ENCODE measurements at places on chromosomes 13 and 19. TPM values are rescaled to one million over a fixed set of nuclear protein-coding genes. Genes with fewer than 3 reads are reported as not detected.

Gene ZNF578
- 1.5 TPM for total RNA-seq

Gene ZNF563
- total RNA-seq, result 1.7 TPM

Gene NLRP5
- total RNA-seq, result not detected

GRCh38 chr13:27166313-27166712 is 5.3 kb downstream of the USP12 start:
- peaks cover 54% of the 10 kb centered on the region for H3K4me1 ChIP-seq
- no peaks in the 10 kb centered on the region for H3K27me3 ChIP-seq
- H3K4me3 ChIP-seq, result no peak overlapping the region
- no peaks in the 10 kb centered on the region for H3K36me3 ChIP-seq
- no peak for DNase-seq

DNA sequence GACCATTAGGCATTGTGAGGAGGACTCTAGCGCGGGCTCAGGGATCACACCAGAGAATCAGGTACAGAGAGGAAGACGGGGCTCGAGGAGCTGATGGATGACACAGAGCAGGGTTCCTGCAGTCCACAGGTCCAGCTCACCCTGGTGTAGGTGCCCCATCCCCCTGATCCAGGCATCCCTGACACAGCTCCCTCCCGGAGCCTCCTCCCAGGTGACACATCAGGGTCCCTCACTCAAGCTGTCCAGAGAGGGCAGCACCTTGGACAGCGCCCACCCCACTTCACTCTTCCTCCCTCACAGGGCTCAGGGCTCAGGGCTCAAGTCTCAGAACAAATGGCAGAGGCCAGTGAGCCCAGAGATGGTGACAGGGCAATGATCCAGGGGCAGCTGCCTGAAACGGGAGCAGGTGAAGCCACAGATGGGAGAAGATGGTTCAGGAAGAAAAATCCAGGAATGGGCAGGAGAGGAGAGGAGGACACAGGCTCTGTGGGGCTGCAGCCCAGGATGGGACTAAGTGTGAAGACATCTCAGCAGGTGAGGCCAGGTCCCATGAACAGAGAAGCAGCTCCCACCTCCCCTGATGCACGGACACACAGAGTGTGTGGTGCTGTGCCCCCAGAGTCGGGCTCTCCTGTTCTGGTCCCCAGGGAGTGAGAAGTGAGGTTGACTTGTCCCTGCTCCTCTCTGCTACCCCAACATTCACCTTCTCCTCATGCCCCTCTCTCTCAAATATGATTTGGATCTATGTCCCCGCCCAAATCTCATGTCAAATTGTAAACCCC is 2.8 kb upstream of the CEACAM5 start:
- no peaks in the 10 kb centered on the region for H3K36me3 ChIP-seq
- H3K27me3 ChIP-seq, result peaks cover 16% of the 10 kb centered on the region
- no peak overlapping the region for H3K4me3 ChIP-seq
- H3K4me1 ChIP-seq, result peaks cover 12% of the 10 kb centered on the region
- no peak overlapping the region for H3K27ac ChIP-seq

DNA sequence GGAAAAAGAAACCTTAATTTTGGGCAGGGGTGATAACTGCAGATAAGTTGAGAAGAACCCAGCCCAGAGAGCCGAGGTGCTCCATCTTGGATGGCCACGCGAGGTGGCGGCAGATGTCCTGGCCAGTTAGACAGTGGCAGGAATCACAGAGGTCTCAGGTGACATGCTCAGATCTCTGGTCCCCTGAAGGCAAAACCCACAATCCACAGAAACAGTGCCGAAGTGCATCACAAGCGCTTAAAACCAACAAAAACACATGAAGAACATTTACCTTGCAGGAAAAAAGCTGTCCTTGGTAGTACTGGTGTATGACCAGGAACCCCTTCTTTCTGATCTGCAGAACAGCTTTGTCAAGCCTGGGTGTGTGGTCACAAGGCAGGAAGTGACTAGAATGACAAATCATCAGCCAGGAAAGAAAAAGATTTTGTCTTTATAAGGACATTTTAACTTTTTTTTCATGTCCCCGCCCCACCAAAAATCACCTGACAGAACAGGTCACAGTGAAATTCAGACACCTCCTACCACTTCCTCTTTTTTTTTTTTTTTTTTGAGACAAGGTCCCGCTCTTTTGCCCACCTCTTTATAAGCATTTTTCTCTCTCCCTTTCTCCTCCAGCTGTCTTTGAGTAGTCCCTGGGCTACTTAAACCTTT is at the start of gene LCP1:
TSS of gene LCP1 (minus strand) at position 338 of the 651 bp plus-strand sequence. CDS start 22,515 bp downstream, outside the sequence.
- no peaks in the 10 kb centered on the region for H3K4me1 ChIP-seq
- H3K36me3 ChIP-seq, result no peaks in the 10 kb centered on the region
- H3K27ac ChIP-seq, result no peak within 1 kb of the TSS
- peaks cover 2% of the 10 kb centered on the region for H3K27me3 ChIP-seq
- DNase-seq, result no peak

DNA sequence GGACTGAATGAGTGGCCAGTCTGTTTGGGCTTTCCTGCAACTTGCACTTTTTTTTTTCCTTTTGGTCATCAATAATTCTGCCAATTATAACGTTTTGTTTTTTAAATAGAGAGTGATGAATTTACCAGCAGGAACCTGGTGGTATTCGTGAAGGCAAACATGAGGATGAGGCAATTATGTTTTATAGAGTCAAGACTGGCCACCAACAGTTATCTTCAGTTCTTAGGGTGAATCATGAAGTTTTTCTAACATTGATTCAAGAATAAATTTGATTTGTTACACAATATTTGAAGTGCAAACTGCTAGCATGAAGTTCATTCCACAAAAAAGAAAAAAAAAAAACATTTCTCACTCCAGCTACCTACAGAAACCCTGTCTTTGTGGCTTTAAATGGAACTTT is 244.5 kb downstream of the SPRY2 start:
- no peak for DNase-seq
- H3K27ac ChIP-seq, result no peak overlapping the region
- peaks cover 2% of the 10 kb centered on the region for H3K27me3 ChIP-seq
- peaks cover 12% of the 10 kb centered on the region for H3K4me1 ChIP-seq
- no peaks in the 10 kb centered on the region for H3K36me3 ChIP-seq

DNA sequence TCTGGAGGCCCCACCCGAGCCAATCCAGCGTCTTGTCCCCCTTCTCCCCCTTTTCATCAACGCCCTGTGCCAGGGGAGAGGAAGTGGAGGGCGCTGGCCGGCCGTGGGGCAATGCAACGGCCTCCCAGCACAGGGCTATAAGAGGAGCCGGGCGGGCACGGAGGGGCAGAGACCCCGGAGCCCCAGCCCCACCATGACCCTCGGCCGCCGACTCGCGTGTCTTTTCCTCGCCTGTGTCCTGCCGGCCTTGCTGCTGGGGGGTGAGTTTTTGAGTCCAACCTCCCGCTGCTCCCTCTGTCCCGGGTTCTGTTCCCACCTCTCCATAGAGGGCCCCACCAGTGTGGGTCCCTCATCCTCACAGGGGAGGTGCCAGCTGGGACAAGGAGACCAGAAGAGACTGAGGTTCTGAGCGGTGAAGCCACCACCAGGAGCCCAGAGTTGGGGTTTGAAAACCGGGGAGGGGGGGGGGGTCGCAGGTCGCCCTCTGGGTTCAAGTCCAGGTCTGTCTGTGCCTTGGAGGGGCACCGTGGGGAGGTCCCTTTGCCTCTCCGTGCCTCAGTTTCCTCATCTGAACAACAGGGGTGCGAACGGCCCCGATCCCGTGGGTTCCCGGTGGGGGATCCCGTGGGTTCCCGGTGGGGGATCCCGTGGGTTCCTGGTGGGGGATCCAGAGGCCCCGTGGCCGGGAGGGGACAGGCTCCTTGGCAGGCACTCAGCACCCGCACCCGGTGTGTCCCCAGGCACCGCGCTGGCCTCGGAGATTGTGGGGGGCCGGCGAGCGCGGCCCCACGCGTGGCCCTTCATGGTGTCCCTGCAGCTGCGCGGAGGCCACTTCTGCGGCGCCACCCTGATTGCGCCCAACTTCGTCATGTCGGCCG is at the start of gene ELANE:
TSS of gene ELANE (plus strand) at position 168 of the 878 bp plus-strand sequence. CDS start at position 194, 26 bp downstream.
- H3K27ac ChIP-seq, result no peak within 1 kb of the TSS
- peaks cover under 1% of the 10 kb centered on the region for H3K27me3 ChIP-seq
- no peak within 1 kb of the TSS for H3K4me3 ChIP-seq
- H3K36me3 ChIP-seq, result no peaks in the 10 kb centered on the region

GRCh38 chr13:73520566-73521289 is 461.9 kb downstream of the KLF5 start:
- H3K27me3 ChIP-seq, result peaks cover 2% of the 10 kb centered on the region
- DNase-seq, result no peak
- H3K27ac ChIP-seq, result peak overlapping the region; percentile 14
- peaks cover 23% of the 10 kb centered on the region for H3K4me1 ChIP-seq
- H3K4me3 ChIP-seq, result peak overlapping the region; percentile 79
- H3K36me3 ChIP-seq, result no peaks in the 10 kb centered on the region

Gene IFNL2
- total RNA-seq, result not detected

DNA sequence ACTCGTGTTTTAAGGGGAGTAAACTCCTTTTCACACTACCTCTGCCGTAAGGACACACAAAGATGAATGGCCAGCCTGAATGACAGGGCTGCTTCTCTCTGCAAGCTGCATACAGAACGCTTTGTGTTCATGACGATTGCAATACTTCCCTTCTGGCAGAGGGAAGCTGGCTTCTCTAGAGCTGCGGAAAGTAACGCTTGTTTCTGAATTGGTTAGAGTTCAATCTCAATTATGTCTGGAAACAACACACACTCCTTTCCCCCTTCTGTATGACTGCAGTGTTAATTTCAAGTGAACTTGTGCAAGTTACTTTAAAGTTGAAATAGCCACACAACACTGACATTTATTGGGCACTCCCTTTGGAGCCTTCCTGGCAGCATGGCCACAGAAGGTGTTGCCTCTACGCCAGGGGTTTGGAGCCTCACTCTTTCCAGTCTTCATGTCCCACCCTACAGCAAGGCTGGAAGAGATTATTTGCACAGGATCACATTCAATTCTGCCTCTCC is 242.6 kb downstream of the NDFIP2 start:
- H3K36me3 ChIP-seq, result no peaks in the 10 kb centered on the region
- DNase-seq, result no peak
- no peak overlapping the region for H3K27ac ChIP-seq
- no peak overlapping the region for H3K4me3 ChIP-seq
- 0 out of 2 replicates have a peak, but pooled peaks cover 2% of the 10 kb centered on the region for H3K27me3 ChIP-seq

DNA sequence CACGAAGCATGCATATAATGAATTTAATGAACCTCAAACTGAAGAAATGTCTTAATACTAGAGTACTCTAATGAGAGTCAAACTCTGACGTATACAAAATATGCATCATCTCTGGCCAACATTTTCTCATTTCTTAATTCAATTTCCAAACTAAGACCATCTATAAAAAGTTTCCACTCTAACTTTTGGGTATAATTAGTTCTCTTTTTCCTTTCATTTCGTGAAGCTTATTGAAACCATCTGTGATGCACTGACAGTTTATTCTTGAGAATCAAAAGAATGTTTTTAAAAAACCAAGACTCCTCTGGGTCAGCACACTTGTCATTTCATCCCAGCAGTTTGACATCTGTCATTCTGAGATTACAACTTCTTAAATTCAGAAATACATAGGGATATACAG is 90.0 kb downstream of the CAB39L start:
- H3K36me3 ChIP-seq, result peaks cover 6% of the 10 kb centered on the region
- H3K4me1 ChIP-seq, result peaks cover 75% of the 10 kb centered on the region
- peak overlapping the region; percentile 21 for H3K4me3 ChIP-seq
- DNase-seq, result no peak
- no peaks in the 10 kb centered on the region for H3K27me3 ChIP-seq
- H3K27ac ChIP-seq, result peak overlapping the region; percentile 34

DNA sequence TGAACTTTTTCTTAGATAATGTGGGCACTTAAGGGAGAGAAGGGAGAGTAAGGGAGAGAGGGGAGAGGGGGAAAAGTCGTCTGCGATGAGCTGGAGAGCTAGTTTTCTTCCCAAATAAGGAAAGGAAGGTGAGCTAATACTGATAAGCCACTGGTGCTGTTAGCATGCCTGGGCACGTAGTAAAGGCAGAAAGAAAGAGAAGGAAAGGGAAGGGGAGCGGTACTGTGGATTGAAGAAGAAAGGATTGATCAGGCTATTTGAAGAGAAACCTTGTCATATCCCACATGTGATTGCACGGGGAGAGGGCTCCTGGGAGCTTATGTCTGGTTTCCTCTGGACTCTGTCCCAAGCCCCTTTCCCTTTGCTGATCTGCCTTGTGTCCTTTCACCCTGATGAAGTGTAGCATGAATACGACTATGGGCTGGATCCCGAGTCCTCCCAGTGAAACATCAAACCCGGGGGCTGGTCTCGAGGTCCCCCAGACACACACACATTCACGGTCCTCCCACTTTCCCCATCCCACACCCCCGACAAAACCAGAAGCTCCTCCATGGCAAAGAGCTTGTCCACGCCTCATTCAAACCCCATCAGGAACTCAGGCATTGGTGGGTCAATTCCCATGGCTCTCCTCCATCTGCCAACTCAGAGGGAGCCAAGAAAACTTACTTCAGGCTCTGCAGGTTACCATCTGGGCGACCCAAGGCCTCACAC is 30.6 kb downstream of the NLRP13 start:
- no peaks in the 10 kb centered on the region for H3K4me1 ChIP-seq
- H3K27ac ChIP-seq, result no peak overlapping the region
- H3K27me3 ChIP-seq, result no peaks in the 10 kb centered on the region
- DNase-seq, result no peak
- H3K4me3 ChIP-seq, result no peak overlapping the region
- peaks cover 3% of the 10 kb centered on the region for H3K36me3 ChIP-seq

DNA sequence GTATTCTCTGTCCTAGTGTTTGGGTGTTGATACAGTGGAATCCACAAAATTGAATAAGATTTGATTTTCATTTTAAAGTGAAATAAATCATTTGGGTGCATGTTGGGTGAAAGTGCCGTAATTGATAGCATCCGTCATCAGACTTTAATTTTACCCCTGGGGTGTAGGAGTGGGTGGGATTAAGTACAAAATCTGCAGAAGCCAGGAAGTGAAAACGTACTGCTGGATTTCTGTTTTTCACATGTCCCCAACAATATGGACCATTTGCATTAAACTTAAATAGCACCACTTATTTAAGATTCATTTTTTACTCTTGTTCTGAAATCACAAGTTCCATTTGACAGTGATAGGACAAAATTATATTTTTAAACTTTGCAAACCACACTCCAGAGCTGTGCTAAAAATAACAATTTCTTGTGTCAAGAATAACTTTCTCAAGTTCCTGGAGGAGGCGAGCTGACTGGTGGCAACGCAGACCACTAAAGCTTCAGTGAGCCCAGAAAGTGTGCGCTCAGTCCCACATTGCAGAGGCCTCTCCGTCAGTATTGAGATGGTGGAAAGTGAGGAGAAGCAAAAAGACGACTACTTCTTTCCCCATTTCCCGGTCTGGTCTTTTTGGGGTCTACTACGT is 71.3 kb downstream of the ARHGEF7 start:
- DNase-seq, result no peak
- H3K4me1 ChIP-seq, result peaks cover 36% of the 10 kb centered on the region
- H3K27ac ChIP-seq, result no peak overlapping the region
- no peak overlapping the region for H3K4me3 ChIP-seq
- H3K36me3 ChIP-seq, result peaks cover 22% of the 10 kb centered on the region
